ENCODE measurements at places on chromosomes 11 and 22. TPM values are rescaled to one million over a fixed set of nuclear protein-coding genes. Genes with fewer than 3 reads are reported as not detected.

DNA sequence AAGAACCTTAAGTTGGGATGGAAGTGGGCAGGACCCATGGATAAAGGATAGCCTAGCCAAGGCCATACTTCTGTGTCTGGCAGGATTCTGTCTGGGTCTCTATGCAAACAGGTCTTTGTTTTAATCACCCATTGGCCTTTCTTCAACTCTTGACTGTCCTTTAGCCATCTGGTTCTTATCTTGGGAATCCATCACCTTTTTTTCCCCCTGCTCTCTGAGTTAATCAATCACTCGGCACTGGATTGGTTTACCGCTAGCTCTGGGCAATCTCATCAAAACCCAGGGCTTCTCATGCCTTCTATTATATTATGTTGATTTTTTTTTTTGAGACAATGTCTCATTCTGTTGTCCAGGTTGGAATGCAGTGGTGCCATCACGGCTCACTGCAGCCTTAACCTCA is 1.8 kb upstream of the RNF169 start:
- peaks cover 25% of the 10 kb centered on the region for H3K4me1 ChIP-seq
- no peak for DNase-seq
- no peaks in the 10 kb centered on the region for H3K27me3 ChIP-seq
- H3K4me3 ChIP-seq, result no peak overlapping the region
- H3K36me3 ChIP-seq, result no peaks in the 10 kb centered on the region
- no peak overlapping the region for H3K27ac ChIP-seq

DNA sequence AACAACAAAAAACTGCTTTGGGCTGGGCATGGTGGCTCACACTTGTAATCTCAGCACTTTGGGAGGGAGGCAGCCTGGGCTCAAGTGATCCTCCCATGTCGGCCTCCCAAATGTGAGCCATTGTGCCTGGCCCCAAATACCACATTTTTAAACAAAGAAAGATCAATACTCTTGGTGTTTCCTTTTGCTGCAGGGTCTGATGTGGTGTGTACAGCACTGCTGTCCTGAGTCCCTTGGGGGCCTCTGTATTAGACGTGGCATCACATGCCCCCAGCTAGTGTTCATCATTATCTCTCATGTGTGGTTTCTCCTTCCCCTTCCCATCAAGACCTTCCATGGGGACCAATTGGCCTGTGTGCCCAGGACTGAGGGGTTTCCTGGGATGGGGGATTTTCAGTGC is 20.5 kb upstream of the XBP1 start:
- peaks cover 15% of the 10 kb centered on the region for H3K4me1 ChIP-seq
- H3K27ac ChIP-seq, result peak overlapping the region; percentile 68
- no peak for DNase-seq
- no peaks in the 10 kb centered on the region for H3K27me3 ChIP-seq

DNA sequence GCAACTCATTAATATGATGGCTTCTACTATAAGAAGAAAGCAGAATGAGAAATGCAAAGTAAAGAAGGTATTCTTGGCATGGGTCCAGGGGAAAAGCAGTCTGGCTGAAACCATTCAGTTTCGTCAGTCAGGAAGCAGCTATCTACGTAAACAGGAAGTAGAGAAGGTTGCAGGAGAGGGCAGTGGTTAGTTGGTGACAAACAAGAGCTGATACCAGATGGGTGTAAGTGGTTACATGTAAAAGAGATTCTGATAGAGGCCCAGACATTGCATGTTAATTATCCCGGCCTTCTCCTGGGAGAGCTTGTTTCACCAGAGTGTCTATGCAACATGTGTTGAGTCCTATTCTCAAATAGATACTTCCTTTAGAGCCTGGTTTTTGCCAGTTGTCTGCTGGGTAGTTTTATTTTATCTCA is 58.4 kb upstream of the PSMA1 start:
- H3K4me3 ChIP-seq, result no peak overlapping the region
- H3K27ac ChIP-seq, result no peak overlapping the region
- no peak for DNase-seq
- no peaks in the 10 kb centered on the region for H3K4me1 ChIP-seq
- H3K27me3 ChIP-seq, result no peaks in the 10 kb centered on the region

CNTN5 gene
- total RNA-seq, result not detected

DNA sequence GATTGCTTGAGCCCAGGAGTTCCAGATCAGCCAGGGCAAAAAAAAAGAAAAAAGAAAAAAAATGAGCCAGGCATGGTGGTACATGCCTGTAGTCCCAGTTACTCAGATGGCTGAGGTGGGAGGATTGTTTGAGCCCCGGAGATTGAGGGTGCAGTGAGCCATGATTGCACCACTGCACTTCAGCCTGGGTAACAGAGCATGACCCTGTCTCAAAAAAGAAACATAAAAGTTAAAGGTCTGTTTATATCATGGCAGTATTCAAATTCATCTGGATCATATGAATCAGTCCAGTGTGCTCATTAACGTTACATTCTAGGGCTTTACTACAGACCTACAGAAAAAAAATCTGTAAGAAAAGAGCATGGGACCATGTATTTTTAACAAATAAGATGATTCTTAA is 13.9 kb downstream of the HSD17B12 start:
- H3K27ac ChIP-seq, result no peak overlapping the region
- no peaks in the 10 kb centered on the region for H3K4me1 ChIP-seq
- DNase-seq, result no peak
- no peaks in the 10 kb centered on the region for H3K27me3 ChIP-seq
- H3K4me3 ChIP-seq, result no peak overlapping the region

DNA sequence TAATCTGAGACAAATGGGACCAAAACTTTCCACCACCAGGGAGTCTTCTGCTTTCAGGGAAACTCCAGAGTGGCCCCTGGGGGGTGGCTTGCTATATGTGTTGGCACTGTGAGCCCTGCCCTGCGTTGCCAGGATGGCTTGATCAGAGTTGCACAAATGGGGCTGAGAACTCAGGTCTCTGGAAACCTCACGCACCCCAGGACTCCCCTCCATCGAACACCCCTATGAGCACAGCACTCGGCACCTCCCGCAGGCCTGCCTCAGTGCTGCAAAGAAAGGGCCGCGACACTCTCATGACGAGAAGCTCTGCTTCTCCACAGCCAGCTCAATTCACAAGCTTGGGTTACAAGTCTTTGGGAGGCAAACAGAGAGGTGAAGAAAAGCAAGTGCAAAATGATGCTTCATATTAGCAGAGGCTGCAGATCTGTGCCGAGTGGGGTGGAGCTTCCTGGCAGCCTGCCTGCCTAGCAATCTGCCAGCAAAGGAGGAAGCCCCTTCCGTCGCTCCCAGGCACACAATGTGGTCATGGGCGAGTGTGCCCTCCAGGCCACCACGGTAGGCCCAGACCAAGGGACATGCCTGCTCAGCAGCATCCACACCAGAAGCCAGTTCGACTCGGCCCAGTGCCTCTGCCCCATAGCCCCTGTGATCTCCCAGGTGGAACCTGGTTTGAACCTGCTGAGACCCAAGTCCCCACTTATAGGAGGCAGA is 55.7 kb downstream of the MYH9 start:
- peak overlapping the region; percentile 11 for H3K4me3 ChIP-seq
- no peak for DNase-seq
- H3K36me3 ChIP-seq, result peaks cover 6% of the 10 kb centered on the region
- H3K4me1 ChIP-seq, result peaks cover 100% of the 10 kb centered on the region
- no peaks in the 10 kb centered on the region for H3K27me3 ChIP-seq
- peak overlapping the region; percentile 93 for H3K27ac ChIP-seq

GRCh38 chr11:90124371-90124770 is 10.1 kb upstream of the NAALAD2 start:
- H3K4me1 ChIP-seq, result no peaks in the 10 kb centered on the region
- H3K27me3 ChIP-seq, result no peaks in the 10 kb centered on the region
- no peak overlapping the region for H3K27ac ChIP-seq
- DNase-seq, result no peak
- H3K4me3 ChIP-seq, result no peak overlapping the region

Data from suprapubic skin (tissue), 4 donors.